ENCODE measurements at places on chromosomes 4 and X.

DNA sequence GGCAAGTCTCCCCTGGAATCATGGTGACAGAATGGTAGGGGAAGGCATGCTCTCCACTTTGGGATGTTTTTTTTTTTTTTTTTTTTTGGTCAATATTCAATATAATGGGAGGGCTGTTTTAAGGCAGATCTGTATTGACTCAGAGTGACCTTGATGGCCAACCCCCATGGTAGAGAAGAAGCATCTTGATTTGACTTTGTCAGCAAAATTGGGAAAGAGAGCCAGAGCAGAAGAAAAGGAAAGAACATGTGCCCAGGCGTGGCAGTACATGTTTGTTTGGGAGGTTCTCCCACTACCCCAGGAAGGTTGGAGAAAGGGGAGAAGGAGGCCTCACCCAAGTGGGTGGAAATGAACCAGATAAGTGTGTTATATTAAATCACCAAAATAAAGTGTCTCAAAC, 62.2 kb upstream of the TBC1D9 start:
- DNase-seq, result no peak

DNA sequence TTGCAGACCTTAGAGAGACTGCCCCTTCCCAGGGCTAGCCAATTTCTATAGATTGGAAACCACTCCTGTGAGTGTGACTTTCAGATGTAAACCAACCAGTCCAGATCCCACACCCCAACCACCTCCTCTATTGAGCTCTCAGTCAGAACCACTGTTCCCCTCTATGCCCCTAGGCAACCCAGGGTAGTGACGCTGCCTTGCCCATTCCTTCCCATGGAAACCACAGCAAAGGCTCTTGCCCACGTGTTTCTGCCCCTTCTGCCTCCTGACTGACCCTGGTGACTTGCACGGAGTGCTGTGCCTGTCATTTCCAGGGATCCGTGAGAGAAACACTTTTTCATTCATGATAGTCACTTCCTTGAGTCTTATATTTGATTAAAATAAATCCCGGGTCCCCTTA, 32.4 kb downstream of the CYTL1 start:
- DNase-seq, result no peak

DNA sequence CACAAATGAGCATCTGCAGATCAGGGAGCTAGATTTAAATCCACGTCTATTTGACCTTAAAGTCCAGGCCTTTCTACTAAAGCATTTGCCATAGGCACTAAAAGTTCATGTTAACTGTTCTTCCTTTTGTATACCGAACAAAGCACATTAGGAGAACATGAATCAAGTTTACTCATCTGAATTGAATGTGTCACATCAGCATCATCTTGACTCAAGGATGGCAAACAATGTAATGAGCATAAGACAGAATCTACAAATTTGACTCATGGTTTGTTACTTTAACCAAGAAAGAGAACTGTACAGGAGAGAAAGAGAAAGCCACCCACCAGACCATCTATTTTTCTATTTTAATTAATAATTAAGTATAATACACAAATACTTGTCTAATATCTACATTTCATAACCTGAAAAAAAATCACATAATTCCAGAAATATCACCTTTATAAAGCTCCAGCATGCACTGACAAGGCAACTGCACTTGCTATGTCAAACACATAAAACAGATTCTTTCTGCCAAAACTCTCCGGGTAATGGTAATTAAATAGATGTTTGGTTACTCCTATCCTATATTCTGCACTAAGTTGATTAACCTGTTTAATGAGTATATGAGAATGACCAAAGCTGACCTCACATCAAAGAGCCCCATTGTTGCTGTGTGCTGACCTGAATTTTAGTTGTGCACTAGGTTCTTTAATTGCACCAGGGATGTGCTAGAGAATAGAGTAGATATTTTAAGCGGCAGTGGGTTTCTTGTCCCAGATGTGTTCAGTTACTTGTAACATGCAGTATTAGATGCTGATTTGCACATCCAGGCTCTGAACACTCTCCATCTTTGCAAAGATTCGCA, 42.5 kb upstream of the LEF1 start:
- DNase-seq, result no peak

GRCh38 chrX:33385546-33385945, 174.2 kb upstream of the DMD start:
- DNase-seq, result no peak

DNA sequence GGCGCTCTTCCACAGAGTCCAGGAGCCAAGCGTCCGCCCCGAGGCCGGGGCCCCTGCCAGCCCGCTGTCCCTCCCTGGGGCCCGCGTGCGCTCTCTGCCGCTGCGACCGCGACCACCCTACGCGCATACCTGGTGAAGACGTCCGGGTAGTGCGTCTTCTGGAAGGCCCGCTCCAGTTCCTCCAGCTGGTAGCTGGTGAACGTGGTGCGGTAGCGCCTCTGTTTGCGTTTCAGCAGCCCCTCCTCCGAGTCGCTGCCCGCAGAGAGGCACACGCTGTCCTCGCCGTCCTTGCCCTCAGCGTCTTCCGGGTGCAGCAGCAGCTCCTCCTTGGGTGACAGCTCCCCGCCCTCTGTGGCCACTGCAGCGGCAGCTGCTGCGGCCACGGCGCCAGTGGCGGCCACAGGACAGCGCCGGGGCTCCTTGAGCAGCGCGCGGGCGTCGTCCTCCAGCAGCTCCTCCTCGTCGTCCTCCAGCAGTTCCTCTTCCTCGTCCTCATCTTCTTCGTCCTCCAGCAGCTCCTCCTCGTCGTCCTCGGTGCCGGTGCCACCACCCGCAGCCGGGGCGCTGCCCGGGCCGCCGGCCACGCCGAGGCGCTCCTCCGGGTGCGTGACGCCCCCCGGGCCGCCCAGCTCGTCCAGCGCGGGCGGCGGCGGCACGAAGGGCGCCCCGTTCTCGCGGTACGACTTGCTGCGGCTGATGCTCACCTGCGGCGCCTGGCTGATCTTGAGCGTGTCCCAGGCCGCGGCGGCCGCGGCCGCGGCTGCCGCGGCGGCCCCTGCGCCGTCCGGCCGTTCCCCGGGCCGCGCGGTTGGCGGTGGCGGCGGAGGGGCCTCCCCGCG, 2.8 kb downstream of the ARX start:
- peak; percentile 14 for DNase-seq

DNA sequence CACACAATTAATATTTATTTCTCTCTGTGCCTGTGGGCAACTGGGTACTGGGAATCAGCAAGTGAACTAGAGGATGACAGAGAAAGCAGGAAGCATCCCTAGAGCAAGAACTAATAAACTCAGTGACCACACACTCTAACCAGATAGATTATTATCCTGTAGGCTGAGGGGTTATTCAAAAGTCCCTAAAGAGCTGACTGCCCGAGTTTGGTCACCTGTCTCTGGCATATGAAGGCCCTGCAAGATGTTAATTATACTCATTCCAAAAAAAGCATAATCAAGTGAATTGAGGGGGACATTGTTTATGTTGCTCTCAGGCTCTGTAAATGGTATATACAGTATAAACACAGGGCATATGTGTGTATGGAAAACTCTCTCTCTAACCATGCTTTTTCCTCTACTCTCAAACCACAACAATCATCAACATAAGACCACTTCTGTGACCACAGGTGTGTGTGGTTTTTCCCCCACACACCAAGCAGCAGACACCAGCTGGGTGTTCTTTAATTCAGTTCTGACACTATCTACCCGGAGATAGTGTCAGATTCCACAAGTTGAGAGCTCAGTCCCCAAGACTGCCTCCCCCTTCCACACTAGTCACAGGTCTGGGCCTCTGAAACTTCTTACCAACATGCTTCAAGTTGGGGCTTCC, 6.2 kb upstream of the HPSE start:
- DNase-seq, result no peak

DNA sequence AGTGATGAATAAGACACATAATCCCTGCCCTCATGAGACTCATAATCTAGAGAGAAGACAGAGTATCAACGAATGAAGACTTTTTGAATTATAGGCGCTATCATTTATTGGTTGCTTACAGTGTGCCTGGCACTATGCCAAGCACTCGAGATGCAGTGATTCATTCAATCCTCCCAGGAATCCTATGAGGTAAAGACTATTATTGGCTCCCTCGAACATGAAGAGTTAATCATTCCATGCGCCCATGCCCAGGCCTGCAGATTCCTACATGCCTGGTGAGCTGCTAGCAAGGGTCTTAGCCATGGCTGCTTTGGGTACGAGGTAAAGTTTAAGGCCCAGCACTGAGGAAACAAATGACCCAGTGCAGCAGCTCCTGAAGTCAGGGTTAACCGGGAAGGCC, 47.0 kb downstream of the TEX13B start:
- no peak for DNase-seq

- DNase-seq, result peak; percentile 34
These were observed at the start of gene CPLX1 for GRCh38 chr4:825971-826330. Gene CPLX1, minus strand, starts transcription at chr4:826129. Its CDS starts 1,607 bp downstream, at chr4:824522.

DNA sequence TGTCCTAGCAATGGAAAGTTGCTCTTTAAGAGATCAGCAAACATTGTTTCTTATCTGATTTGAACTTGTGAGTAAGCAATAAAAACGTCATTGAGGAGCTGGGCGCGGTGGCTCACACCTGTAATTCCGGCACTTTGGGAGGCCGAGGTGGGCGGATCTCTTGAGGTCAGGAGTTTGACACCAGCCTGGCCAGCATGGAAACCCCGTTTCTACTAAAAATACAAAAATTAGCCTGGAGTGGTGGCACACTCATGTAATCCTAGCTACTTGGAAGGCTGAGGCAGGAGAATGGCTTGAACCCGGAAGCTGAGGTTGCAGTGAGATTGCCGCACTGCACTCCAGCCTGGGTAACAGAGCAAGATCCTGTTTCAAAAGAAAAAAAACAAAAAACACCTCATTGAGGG, 11.2 kb upstream of the PLAC8 start:
- no peak for DNase-seq

GRCh38 chr4:159148441-159148840, 45.6 kb downstream of the RAPGEF2 start:
- DNase-seq, result no peak

DNA sequence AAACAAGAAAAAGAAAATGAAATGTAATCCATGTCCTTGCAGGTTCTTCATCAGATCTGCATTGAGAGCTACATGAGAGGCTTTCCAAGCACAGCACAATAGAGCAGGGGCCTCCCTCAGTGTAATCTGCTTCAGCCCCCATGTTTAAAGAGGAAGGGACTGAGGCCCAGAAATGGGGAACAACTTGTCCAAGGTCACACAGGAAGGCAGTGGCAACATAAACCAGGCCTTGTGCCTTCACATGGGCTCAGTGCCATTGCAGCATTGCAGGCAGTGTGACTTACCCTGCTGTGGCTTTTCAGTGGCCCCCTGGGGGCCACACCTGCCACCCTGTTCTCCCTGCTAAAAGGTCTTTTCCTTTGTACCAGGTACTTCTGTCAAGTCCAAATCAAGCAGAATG, 20.9 kb upstream of the CD99L2 start:
- DNase-seq, result no peak

DNA sequence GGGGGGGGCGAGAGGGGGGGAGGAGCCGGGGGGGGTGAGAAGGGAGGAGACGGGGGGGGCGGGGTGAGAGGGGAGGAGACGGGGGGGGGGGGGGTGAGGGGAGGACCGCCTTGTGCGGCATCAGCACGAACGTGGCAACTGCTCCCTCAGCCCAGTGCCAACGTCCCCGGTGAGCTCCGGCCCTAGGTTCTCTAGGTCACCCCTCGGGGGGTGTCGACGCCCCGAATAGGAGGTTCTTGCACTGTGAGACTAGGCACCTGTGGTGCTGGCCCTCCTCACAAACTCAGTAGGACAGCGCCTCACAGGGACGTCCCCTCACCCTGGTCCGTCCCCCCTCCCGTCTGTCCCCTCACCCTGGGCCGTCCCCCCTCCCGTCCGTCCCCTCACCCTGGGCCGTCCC, 21.5 kb upstream of the GTPBP6 start:
- no peak for DNase-seq

DNA sequence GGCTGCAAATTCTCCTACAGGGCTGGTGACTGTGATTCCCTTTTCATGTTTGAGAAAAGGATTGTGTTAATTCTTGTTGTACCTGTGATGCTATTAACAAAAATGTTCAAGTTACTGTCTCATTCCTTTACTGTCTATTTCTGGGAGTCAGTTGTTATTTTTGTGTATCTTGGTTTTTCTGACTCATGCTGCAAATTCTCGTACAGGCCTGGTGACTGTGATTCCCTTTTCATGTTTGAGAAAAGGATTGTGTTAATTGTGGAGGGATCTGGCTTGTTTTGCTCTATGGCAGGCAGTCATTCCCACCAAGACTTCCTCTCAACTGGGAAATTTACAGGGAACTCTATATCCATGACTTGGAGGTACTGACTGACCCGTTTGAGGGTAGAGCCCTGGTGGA, 693.4 kb upstream of the INTU start:
- no peak for DNase-seq

GRCh38 chrX:128846385-128846784, 676.9 kb downstream of the SMARCA1 start:
- DNase-seq, result no peak

DNA sequence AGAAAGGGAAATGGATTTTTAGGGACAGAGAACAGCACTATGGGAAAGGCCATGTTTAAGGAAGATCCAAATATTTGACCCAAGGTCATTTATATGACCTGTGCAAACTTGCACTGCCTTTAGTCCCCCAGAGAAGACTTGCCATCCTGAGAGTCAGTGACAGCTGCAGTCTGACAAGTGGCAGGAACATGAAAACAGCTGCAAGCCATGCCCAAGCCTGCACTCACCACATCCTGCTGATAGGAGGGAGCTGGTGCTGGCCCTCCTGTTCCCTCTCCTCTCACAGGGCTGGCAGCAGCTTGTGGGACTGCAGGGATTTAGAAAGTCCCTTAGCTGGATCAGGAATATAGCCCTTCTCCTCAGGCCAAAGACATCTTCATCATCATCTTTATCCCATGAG, 187.7 kb downstream of the RAP1GDS1 start:
- no peak for DNase-seq

DNA sequence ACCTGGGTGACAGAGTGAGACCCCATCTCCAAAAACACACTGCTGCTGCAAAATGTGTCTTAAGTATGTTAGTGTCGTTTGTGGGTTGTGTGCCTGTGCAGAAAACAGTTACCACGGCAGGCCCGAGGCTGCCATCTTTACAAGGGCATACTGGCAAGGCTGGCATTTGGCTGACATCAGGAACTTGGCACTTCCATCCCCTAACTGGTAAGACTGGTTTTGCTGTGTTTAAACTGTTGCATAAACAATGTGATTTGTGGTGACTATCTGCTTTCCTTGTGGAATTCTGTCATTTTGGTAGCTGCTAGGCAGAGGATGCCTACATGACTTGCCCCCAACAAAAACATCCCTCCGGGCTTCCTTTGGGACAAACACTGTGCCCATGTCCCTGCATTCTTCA, 12.3 kb downstream of the LRP2BP start:
- no peak for DNase-seq

DNA sequence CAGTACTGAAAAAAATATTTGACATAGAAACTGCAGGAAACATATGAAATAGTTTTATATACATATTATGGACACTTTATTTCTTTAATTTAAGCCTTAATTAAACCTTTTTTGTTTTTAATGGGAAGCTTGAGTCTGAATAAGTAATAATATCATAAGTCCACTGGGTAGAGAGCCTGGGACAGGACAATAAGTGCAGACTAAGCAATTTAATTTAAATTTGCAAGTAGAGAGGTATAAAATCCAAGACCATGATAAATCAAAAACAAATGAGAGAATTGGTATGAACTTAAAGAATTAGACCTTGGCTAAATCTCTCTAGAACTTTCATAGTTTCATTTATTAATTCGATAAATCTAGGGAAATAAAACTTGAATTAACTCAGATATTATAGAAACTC, 571.2 kb downstream of the ARAP2 start:
- no peak for DNase-seq

- peak; percentile 10 for DNase-seq
These were observed 57.2 kb upstream of the FAM9C start for GRCh38 chrX:13101441-13102139.

GRCh38 chrX:361231-362145, 25.2 kb downstream of the PPP2R3B start:
- no peak for DNase-seq

Measured in erythroblast (primary cell).